ENCODE measurements at places on chromosomes 3 and 15. TPM values are rescaled to one million over a fixed set of nuclear protein-coding genes. Genes with fewer than 3 reads are reported as not detected.

CHDH gene
- total RNA-seq = under 0.01 TPM

PIGBOS1 gene
- total RNA-seq = 7.5 TPM

SNX4 gene
- total RNA-seq = 49.7 TPM

MTHFS gene
- total RNA-seq = 12.9 TPM

LMCD1 gene
- 21.3 TPM for total RNA-seq

USP13 gene
- total RNA-seq = 7.0 TPM

ITIH1 gene
- total RNA-seq = 0.56 TPM
